ENCODE measurements at places on chromosomes 12 and 14.

DNA sequence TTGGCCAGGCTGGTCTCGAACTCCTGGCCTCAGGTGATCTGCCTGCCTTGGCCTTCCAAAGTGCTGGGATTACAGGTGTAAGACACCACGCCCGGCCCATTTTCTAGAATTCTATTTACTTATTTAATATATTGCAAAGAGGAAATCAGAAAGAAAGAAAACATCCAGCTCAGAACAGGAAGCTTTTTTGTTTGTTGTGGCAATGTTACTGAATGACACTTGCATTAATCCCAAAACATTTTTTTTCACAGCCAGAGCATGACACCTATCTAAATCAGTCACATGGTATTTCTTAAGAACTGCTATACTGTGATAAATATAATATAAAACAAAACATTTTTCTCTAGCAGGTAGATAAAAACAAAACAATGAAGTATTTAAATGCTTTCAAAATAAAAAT lies 12.6 kb downstream of the CFL2 start:
- DNase-seq: no peak

- DNase-seq: no peak
These were observed 30.0 kb downstream of the SH2B3 start for GRCh38 chr12:111435661-111436201.

- no peak for DNase-seq
These were observed 19.6 kb downstream of the HIGD1C start for GRCh38 chr12:50971946-50972345.

DNA sequence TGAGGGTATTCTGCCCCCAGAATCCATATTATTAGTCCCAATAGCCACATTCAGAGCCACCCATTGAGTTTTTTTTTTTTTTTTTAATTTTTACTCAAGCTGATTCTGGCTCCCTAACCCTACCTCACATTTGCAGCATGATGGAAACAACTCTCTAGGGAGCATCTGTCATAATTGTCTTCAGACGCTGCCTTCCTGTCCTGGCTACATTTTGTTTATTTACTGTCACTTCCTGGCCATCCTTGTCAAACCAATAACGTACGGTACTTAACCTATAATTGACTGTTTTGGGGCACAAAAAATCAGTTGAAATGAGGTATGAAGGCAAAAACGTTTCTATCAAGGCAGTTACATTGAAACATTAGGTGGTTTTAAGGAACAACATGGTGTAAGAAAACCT lies 2.1 kb downstream of the GLIPR1 start:
- DNase-seq: no peak

DNA sequence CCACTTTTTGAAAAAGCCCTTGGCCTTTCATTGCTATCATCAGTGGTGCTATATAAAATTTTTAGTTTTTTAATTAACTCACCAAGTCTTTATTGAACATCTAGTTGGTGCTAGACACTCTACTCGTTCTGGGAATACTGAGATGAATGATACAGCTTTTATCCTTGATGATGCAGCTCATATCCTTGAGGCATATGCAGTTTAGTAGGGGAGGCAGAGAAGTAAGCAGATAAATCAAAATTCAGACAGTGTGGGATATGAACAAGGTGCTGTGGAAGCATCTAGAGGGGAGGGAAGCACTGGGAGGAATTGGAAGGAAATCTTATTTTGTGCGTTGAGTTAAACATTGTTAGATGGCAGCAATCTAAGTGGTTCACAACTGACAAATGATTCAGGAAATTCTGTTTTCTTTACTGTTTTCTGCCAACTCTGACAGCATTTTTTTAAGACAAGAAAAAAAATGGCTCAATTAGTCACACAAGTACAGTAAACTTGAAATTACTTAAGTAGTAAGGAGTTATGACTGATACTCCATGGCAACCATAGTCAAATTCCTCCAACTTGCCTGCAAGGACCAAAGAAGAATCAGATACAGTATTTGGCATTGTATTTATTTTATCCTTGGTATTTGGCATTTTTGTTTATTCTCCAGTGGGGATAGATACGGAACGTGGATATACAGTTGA lies 119.2 kb downstream of the TMTC2 start:
- DNase-seq: no peak

GRCh38 chr12:69660164-69660863 lies 38.8 kb downstream of the BEST3 start:
- DNase-seq: peak; percentile 56

DNA sequence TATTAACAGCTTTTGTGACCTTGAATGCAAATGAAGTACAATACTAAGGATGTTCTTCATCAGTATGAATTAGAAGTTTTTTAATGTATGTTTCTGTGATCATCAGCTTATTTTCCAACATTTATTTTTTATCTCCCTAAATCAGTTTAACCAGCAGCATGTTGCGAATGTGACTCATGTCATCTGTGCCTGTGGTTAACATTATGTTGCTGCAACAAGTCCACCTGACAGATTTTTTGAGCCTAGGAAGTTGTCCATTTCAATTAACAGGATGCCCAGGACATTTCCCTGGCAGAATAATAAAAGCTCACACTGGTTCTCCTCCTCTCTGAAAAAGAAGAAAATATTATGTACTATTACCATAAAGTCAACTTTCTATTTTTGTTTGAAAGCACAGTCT lies 155.5 kb downstream of the SYT1 start:
- no peak for DNase-seq

DNA sequence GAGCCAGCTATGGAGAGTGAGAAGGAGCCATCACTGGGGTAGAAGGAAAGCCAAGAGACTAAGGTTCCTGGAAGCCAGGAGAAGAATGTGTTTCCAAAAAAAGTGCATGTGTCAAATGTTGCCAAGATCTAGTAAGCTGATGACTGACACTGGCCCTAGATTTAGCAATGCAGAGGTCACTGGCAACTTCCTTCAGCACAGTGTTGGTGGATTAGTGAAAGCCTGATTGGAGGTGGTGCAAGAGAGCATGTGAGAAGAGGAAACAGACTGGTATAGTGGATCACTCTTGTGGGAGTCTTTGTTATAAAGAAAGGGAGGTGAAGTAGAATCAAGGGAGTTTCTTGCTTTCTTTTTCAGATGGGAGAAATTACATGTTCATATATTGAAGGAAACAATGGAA lies 34.1 kb upstream of the CHGA start:
- DNase-seq: no peak

GRCh38 chr14:75247286-75247922 lies 31.2 kb upstream of the FOS start:
- no peak for DNase-seq

DNA sequence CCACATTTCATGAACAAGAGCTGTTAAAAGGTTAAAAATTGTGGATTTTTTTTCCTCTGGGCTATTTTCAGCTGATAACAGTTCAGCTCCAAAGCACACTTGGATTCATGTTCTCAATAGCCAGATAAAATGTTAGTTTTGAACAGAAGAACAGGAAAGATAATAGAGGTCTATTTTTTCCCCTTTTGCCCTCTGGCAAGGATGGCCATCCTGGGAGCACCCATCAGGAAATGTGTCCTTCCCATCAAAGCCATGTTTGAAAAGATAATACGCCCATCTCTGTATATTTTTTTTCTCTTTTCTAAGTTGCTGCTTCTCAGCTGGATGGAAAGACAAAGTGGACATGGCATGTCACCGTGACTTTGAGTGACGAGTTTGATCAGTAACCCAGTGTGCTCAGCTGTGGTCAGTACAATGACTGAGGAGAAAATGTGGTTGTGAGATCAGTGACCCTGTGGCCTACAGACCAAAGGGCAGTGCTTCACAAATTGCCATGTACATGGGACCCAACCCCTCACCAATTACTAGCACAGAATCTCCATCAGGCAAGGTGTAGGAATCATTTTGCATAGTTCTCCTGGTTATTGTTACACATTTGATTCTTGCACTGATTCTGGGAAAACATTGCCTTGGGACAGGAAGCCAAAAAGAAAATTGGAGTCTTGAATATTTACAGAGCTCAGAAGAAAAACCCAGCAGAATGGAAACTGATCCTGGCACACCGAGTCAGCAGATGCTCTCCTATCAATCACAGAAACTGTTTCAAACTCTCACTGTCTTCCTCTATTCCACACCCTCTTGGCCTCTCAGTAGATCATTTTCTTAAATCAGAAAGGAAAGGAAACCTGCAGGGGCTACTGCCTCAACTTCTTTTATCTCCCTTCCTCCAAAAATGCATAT lies 64.3 kb downstream of the ANO6 start:
- peak; percentile 58 for DNase-seq

DNA sequence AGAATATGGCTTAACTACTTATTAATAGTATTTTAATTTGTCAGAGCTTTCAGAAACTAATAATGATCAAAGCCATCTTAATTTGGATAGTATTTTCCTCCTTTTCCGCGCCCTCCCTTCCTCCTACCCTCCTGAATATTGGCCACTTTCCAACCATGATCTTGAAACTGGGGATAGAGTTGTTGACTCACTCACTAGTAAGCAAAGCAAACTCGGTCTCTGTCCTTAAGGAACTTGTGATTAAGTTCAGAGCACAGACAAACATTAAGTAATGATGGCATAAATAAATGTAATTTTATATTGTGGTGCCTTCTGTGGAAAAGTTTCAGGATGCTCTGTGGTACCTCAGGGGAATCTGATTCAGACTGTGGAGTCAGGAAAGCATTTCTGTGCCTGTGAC lies 75.7 kb downstream of the LRRK2 start:
- DNase-seq: no peak

DNA sequence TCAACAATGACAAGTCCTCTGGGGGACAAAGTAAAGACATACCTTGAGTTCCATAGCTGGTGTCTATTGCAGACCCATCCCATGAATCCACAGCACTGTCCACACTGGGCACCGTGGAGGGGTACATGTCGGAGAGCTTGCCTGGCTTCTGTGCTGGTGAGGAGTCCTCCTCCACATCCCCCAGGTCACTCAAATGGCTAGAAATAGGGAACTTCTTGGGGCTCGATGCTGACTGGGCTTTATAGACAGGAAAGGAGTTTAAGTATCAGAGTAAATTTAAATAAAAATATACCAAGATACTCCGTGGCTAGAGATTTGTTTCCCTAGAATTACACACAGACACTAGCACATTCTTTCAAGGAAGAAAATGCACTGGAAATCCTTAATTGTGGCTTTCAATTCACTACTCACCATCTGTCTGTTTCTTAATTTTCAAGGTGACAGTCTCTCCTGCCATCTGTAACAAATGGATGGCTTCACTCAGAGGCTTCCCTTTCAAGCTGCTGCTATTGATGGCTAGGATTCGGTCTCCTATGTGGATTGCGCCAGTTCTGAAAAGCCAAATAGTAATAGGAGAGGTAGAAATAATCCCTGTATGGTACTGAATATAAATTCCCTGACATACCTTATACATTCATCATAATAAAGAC lies 90.1 kb downstream of the HELB start:
- no peak for DNase-seq
